Stimulated activated CD8-positive, alpha-beta memory T cell treated with anti-CD3 and anti-CD28 coated beads, Interleukin-2, amount 100 ng/mL, for 1 hour (primary cell): ENCODE measurements at places on chromosomes 4 and X.

DNA sequence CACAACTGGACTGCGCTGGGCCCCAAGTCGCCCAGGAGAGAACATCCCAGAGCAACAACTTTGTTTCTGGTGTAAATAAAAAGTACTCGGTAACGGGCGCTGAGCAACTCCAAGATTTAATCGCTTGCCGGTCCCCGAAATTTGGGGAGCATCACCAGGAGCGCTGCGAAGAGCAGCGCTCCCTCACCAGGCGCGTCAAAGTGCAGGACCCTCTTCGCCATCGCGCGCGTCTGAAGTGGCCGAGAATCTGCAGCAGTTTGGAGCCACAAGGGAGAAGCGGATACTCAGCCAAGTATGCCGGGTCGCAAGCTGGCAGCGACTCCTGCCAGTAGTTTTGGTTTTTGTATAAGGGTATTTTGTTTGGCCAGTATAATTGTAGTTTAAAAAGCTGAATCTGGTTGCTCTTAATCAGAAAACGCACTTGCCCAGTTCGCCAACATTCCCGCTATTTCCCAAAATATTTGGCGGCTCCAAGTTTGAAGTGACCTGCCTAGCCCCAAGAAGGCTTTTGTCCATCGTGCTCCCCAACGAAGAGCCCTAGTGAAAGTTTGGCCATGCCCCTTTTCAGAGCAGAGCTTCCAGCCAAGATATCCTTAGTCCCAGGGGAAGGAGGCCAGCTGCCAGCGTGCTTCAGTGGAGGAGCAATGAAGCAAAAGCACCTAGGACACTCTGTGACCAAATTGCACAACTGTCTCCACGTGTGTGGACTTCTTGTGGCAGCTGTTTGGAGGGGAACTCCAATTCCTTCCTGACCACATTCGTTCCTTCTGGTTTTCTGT, 557 bp upstream of the KDR start:
- no peak for DNase-seq

DNA sequence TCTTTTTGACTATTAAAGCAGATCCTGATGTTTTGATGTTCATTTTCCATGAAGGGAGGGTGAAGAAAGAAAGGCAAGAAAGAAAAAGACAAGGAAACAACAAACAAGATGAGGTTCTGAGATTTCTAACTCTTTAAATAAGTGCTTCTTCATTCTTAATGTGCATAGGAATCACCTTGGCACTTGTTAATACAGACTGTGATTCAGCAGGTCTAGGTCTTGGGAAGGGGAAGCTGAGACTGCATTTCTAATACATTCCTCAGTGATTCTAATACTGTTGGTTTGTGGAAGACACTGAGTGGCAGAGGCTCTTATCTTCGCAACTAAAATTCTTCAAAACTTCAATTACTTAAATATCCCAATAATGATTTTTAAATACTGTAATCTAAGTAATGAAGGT, 95.2 kb upstream of the NAP1L5 start:
- no peak for DNase-seq

DNA sequence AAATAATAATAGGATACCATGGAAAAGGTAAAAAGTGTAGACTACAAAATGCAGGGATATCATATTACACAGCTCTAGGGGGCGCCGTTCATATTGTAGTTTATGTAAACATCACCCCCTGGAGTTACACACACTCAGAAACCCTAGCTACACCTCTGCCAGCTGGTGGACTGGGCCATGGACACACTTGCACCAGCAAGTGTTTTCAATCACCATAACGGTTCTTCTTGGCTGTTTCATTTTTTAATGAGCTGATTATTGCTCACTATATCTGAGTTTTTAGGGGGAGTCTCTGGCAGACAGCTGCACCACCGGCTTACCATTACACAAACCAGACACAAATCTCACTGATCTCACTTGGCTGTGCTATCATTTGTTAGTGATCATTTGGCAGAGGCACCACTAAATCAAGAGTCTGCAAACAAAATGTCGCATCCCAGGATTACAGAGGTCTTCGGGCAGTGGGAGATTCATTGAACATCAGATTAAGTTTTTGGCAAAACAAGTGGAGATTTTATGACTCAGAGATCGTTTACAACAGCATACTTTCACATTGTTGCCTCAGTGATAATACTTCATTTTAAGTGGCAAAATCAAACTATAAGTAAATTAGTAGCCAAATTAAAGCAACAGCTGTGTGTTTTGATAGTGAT, 185.7 kb downstream of the UNC5C start:
- DNase-seq: no peak

GRCh38 chr4:119238068-119238722, 25.7 kb downstream of the USP53 start:
- no peak for DNase-seq

DNA sequence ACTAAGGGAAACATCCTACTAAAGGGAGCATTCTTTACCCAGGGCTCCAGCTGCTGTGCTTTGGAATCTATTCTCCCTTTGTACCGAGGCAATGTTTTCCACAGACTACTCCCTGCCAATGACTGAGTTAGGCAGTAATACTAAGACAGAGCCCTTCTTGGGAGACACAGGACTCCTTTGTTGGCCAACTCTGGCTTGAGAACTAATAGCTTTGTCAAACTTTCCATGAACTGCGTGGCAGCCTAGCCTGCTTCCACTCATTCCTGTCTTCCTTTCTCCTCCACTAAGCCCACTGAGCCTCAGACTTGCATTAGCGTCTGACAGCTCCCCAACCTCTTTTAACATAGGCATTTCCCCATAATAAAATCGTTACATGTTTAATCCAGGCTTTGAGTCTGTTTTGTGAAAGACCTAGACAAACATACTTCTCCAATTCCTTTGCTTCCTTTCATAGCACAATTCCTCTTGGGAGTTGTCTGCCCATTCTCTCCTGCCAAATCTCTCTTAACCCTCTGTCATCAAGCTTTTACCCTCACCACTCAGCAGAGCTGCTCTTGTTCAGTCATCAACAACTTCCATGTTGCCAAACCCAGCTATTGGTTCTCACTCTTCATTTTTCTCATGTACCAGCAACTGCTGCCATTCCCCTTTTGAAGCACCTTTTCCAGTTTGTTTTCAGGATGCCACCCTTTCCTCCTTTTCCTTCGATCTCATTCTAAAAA, 300.3 kb upstream of the IGFBP7 start:
- DNase-seq: no peak

DNA sequence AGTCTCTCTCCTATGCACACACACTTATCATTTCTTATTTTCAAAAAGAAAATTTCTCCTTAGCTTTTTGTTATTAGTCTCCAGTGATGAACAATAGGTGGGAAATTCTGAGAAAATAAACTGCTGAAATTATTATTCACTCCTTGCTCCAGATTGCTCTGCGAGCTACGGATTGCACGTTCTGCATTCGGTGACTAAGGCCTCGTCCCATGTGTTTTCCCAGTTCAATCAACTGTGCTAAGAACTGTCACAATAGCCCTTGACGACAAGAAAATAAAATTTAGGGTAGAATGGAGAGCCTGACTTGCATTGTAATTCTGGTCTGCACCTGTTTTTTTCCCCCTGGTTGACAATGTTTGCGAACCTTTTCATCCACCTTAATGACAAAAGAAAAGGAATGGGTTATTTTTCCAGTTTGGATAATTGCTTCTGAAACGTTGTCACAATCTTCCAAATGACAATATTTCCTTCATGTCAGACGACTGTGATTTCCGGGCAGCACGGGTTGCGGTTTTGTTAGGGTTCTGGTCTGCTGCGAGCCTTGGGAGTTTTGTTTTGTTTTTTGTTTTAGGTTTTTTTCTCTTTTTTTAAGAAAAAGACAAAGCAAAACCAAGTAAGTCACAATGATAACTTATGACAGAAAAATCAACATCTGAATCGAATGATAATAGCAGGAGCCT, 124.5 kb upstream of the NOCT start:
- DNase-seq: no peak

- no peak for DNase-seq
Measured at GRCh38 chr4:22707390-22707789, 14.7 kb downstream of the GBA3 start.

DNA sequence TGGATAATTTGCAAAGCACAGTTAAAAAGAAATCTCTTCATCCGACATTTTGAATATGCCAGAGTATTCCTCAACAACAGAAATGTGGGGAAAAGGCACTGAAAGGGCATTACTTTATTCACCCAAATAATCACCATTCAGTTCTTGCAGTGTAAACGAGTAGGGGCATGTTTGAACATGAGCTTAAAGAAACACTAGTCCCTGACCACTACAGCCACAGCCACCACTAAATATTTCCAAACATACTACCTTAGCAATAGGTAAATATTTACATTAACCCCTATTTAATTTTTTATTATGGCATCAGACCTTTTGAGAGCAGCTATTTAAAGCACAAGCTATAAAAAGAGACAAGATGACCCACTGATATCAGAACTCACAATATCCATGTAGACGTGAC, 27.6 kb downstream of the MCF2 start:
- no peak for DNase-seq

DNA sequence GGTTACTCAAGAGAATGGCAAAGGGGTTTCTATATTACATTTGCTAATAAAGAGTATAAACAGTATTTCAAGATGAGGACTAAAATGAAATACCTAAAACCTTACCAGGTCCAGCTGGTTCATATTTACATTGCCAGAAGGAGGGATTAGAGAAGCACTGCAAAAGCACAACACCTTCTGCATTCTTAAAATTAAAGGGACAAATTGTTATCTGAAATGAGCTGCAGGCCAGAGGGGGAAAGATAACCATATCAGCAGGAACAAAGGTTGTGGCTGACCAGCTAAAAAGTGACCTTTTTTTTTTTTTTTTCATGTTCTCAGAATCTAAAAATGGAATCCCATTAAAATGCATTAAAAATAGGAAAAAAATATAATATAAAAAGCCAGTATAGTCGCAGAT, 39.7 kb downstream of the AFF2 start:
- DNase-seq: no peak

DNA sequence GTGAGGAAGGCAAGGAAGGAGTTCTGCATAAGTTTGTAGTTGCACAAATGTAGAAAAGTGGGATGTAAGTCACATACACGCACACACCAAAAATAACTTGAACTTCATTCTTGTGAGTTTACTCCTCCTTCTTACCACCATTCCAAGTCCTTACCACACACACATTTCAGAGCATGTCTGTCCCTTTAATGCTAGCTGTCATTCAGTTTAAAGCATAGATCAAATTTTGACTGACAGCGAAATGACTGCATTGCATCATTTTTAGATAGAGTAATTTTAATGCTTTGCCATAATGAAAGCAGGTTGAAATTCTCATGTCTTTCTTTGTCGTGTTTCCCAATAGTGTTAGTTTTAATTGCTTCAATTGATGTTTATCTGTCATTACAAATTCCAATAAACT, 629.6 kb upstream of the HTR2C start:
- DNase-seq: no peak
